Stimulated activated CD8-positive, alpha-beta memory T cell treated with anti-CD3 and anti-CD28 coated beads, Interleukin-12 subunit alpha, Interleukin-12 subunit beta, amount 100 ng/mL, for 1 hour (primary cell): ENCODE measurements at places on chromosomes 11 and 22.

DNA sequence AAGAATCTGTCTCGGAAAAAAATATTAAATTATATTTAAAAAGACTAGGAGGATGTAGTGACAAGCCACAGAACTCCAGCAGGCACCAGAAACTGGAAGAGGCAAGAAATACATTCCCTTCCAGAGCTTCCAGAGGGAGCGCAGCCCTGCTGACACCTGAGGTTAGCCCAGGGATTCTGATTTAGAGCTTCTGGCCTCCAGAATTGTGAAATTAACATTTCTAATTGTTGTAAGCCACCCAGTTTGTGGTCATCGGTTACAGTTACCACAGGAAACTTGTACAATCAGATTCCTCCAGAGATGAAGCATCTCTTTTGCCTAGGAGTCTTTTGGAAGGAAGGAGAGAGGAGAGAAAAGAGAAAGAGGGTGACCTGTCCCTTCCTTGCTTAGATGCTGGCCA, 6.4 kb upstream of the UBASH3B start:
- DNase-seq = no peak

- DNase-seq = no peak
Measured at GRCh38 chr22:47144791-47145425, 382.5 kb downstream of the TBC1D22A start.

- no peak for DNase-seq
Measured at GRCh38 chr11:113317339-113317738, 3.0 kb downstream of the TTC12 start.

- no peak for DNase-seq
Measured at GRCh38 chr11:128469220-128469619, 118.1 kb downstream of the ETS1 start.

DNA sequence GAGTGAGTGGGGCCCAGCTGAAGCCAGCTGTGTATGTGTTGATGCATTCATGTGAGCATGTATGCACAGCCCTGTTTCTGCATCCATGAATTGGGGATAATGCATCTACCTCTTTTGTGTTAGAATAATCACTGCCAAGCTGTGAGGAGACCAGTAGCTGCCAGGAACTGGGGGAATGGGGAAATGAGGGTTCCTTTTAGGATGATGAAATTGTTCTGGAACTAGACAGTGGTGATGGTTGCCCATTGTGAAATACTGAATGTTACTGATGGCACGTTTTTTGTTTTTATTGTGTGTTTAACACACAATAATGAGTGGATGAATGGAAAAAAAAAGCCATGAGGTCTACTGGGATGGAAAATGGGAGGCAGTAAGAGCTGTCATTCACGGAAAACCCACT, 45.3 kb upstream of the WNT11 start:
- DNase-seq = no peak

GRCh38 chr22:36245805-36246356, 6.6 kb upstream of the APOL2 start:
- DNase-seq = no peak

GRCh38 chr11:66012371-66012945, 650 bp downstream of the CST6 start:
- no peak for DNase-seq

DNA sequence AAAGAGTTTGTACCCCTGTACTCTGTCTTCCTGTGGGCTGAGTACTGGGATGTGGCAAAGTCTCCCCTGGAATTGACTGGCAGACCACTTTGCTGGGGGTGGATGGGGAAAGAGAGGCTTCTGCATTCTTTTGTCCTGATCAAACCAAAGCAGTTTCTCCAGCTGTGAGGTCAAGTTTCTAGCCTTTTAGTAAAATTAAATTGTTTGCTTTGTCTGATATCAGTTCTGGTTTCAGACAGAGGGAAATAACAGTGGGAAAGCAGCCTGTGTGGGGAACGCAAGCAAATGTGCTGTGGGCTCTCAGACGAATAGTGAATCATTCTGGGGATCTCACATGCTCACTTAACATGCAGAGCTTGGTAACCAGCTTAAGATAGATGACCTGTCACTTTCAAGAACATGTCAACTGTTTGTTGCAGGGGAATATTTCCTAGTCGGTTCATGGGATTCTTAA, 151.6 kb downstream of the FAT3 start:
- DNase-seq = no peak

DNA sequence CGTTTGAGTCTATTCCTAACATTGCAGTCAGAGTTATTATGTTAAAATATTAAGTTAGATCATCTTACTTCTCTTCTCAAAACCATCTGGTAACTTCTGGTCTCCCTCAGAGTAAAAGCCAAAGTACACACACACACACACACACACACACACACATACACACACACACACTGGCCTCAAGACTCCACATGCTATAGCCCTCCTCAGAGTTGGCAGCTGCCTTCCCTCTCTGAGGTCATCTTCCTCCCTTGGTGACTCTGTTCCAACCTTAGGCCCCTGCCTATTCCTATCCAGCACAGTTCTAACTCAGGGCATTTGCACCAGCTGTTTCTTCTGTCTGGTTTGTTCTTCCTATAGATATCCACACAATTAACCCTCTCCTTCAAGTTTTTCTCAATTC, 272.0 kb upstream of the SESN3 start:
- DNase-seq = no peak

GRCh38 chr11:42913731-42914130, 398.1 kb upstream of the API5 start:
- DNase-seq = no peak

DNA sequence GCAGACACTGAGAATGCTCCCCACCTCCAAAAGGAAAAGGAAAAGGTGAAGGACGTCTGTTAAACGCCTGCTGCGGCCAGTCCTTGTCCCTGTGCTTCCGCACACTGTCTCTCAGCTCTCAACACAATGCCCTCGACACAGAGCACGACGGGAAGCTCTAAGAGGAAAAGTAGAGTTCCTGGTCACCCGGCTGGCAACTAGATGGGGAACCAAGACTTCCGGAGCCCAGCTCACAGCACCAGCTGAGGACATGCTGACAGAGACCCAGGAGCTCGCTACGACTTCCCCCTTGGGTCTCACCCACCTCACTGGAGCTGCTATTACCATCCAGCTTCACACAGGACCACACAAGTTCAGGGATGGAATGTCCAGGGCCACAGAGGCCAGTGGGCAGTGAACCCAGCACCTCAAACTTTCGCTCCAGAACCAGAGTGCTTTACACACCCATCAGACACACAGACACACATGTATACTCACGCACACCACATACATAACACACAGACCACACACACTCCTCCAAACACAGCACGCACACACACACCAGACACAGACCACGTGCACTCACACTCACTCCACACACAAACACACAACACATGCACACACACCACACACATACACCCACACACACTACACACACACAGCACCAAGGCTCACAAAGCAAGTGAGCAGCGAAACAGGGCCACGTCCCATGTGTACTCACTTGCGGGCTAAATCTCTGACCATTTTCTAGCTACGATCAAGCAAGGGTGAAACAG, 9.6 kb downstream of the SULT4A1 start:
- no peak for DNase-seq

DNA sequence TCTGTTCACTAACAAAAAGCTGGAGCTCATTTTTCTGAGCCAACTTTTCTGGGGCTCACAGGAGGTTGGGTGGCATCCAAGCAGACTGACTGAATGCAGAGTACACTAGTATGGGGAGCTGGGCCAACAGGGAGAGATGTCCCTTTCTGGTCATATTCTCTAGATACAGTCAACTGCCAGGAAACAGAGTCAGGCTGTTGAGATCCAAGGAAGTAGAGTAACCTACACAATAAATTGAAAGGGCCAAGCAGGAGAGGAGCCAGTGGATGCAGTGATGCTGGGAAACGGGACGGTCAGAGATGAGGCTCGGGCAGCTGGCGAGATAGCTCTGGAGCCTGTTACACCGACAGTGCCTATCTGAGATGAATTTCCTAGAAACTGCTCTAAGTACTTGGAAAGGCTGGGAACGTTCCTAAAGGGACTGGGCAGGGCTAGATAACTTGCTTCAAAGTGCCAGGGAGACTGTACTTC, 71.1 kb downstream of the LARGE2 start:
- no peak for DNase-seq

DNA sequence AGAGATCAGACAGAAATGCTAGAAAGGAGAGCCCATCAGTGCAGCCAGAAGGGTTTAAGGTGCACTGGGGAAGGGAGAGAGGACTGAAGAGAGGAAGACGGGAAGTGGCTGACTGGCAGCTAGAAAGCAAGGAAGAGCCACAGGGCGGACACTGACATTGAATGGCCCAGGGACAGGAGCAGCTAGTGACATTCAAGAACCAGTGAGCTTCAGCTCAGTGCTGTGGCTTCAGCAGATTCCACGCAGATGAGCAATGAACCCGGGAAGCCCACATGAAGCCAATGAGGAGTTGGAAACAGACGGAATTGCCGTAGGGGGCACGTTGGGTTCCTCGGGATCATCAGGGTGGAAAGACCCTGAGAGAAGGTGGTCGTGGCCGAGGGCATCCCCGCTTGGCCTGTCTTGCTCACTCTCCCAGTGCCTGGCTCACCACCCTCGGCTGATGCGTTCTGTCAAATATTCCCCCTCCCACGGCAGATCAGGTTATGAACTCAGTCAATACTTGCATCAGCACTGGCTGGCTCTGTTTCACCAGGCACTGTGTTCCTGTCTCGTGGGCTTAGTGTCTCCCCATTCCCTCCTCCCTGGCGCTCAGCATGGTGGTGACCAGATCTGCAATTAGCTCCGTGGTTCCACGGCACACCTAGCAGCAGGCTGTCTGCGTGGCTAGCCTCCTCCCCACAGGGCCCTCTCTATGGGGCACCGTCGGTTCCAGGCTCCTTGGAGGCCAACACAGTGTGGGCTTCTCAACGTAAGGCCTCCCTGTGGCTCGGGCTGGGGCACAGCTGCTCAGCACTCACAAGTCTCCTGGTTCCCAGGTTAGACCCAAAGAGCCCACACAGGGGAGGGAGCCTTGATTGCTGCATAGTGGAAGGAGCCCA, 145.5 kb downstream of the TRIM29 start:
- no peak for DNase-seq

DNA sequence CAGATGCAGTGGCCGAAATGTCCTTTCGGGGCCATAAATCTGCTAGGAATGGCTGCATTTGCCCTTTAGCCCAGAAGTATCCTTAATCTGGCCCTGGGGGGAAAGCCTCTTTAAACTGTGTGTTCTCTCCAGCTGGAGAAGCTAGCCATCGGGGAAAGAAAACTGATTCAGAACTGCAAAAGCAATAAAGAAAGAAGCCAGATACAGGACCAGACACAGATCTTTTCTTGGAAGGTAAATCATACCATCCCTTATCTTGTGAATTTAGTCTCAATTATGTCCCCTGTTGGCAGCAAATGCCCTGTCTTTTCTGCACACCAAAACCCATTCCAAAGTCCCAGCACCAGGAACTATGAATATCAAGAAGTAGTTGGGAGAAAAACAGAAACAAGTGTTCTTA, 25.6 kb downstream of the PC start:
- no peak for DNase-seq

GRCh38 chr11:121418625-121419114, 33.4 kb upstream of the SORL1 start:
- peak; percentile 15 for DNase-seq

GRCh38 chr11:29937526-29937925, 79.3 kb downstream of the KCNA4 start:
- no peak for DNase-seq

DNA sequence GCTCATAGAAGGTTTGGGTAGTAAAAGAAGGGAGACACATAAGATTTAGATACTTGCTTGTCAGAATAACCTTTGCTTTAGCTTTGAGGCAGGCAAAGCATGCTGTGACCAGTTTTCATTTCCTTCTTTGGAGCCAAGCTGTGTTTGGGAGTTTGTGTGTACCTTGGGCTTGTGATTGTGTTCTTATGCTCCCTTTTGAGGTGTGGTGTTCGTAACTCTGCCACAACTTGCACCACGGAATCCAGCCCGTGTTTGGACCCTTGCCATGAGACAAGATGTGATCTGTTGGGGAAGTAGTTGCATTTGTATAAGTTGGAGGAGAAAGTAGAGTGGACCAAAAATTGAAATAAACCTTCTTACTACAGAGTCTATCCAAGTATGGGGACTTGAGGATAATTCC, 34.0 kb downstream of the BMAL1 start:
- DNase-seq = no peak

DNA sequence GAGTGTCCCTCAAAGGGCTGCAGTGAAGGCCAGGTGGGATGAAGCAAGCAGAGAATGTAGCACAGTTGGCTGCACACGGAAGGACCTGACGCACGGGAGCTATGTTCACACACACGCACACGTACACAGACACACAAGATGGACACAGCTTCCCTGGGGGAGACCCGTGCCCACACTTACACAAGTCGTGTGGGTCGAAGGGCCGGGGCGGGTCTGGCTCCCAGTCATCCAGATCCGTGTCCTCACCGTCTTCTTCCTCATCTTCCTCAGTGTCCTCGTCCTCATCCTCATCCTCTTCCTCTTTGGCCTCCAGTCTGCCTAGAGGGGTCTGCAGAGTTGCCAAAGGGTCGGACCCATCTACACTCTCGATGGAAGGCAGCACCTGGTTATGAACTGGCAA, 51.6 kb upstream of the NFRKB start:
- no peak for DNase-seq

DNA sequence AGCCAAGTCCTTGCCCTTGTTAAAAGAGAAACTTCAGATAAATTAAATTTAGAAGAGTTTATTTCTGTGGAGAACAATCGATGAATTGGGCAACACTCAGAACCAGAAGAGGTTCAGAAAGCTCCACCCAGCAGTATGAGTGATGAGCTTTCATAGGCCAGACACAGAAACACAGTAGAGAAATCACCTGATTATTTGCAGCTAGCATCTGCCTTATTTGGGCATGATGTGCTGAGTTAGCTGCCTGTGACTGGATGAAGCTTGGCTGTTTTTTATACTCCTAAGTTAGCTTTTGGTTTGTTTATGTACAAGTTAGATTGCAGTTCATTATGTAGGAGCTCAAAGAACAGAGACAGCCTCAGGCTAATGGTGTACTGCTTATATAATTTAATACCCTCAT, 269.5 kb upstream of the SESN3 start:
- no peak for DNase-seq

DNA sequence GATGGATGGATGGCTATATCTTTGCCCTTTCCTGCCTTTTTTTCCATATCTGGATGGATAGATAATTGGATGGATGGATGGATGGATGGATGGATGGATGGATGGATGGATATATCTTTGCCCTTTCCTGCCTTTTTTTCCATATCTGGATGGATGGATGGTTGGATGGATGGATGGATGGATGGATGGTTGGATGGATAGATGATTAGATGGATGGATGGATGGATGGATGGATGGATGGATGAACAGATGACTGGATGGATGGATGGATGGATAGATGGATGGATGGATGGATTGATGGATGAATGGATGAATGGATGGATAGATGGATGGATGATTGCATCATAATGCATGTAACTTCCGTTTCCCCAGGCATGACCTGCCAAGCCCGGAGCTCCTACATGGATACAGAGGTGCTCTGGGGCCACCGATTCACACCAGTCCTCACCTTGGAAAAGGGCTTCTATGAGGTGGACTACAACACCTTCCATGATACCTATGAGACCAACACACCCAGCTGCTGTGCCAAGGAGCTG, 24.9 kb downstream of the KCNJ5 start:
- no peak for DNase-seq

DNA sequence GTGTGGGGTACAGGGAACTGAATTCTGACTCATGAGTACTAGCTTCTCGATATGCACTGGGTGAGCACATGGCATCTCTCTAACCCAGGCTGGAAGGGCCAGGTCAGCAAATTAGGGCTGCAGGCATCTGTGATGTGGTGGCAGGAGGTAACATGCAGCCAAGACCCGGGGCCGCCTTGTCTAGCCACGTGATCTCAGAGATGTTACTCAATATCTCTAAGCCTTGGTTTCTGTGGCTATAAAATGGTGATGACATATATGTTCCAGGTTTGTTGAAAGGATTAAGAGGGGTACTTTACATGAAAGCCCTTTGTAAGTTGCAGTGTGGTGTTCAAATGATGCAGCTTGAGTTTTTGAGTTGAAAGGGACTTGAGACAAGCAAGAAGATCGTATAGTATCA, 3.2 kb downstream of the ST14 start:
- no peak for DNase-seq
